A549 treated with CORT108297 at 1 μM for 4 hours (cell line): ENCODE measurements at places on chromosomes 3 and 15. TPM values are rescaled to one million over a fixed set of nuclear protein-coding genes. Genes with fewer than 3 reads are reported as not detected.

NR2C2 gene
- 11.2 to 20.6 TPM (median 17.0 TPM) in 5 replicates for total RNA-seq

PROS1 gene
- total RNA-seq = 8.0 to 11.2 TPM (median 8.5 TPM) in 5 replicates

FILIP1L gene
- total RNA-seq = 0.03 to 0.18 TPM (median 0.09 TPM) in 5 replicates

CASR gene
- total RNA-seq = not detected in 5 replicates

PLXNB1 gene
- 13.4 to 17.7 TPM (median 15.7 TPM) in 5 replicates for total RNA-seq

AP3B2 gene
- total RNA-seq = 0.57 to 0.94 TPM (median 0.74 TPM) in 5 replicates

SHC4 gene
- total RNA-seq = 0.83 to 1.5 TPM (median 0.89 TPM) in 5 replicates

KIAA1143 gene
- total RNA-seq = 11.1 to 15.6 TPM (median 14.7 TPM) in 5 replicates

IL17RD gene
- total RNA-seq = 0.47 to 1.3 TPM (median 1.0 TPM) in 5 replicates

HEG1 gene
- total RNA-seq = 4.5 to 7.5 TPM (median 6.7 TPM) in 5 replicates

IQCF2 gene
- total RNA-seq = not detected in 5 replicates

FGF7 gene
- not detected in 5 replicates for total RNA-seq

PPP2R3A gene
- total RNA-seq = 1.8 to 3.3 TPM (median 2.7 TPM) in 5 replicates

BTD gene
- 15.1 to 18.8 TPM (median 16.6 TPM) in 5 replicates for total RNA-seq

FBXW12 gene
- not detected in 5 replicates for total RNA-seq

DAZL gene
- total RNA-seq = not detected in 5 replicates

C3orf49 gene
- total RNA-seq = not detected in 5 replicates

LRRC34 gene
- total RNA-seq = not detected in 5 replicates

SPATA12 gene
- 0.32 to 0.53 TPM (median 0.47 TPM) in 5 replicates for total RNA-seq

KLHL40 gene
- total RNA-seq = not detected in 5 replicates

NAALADL2 gene
- 0.14 to 0.42 TPM (median 0.20 TPM) in 4 of 5 replicates, not detected in the other for total RNA-seq

THUMPD3 gene
- total RNA-seq = 46.7 to 70.2 TPM (median 53.7 TPM) in 5 replicates

SLC6A20 gene
- 0.05 to 0.09 TPM (median 0.07 TPM) in 4 of 5 replicates, not detected in the other for total RNA-seq

ZCWPW2 gene
- 0.11 TPM in 1 of 5 replicates, not detected in the others for total RNA-seq

GOLGA6L9 gene
- total RNA-seq = 2.0 to 3.2 TPM (median 2.5 TPM) in 5 replicates

ALCAM gene
- total RNA-seq = 50.4 to 78.8 TPM (median 69.3 TPM) in 5 replicates

FBXO40 gene
- total RNA-seq = not detected in 5 replicates

PARP6 gene
- 48.8 to 66.0 TPM (median 65.6 TPM) in 5 replicates for total RNA-seq

GOLGA8M gene
- total RNA-seq = not detected in 5 replicates

PDCD6IP gene
- 124 to 183 TPM (median 162 TPM) in 5 replicates for total RNA-seq

INSYN1 gene
- total RNA-seq = 1.3 to 1.8 TPM (median 1.5 TPM) in 5 replicates

RTP1 gene
- total RNA-seq = not detected in 5 replicates

LYZL4 gene
- total RNA-seq = not detected in 5 replicates

SERINC4 gene
- total RNA-seq = 0.05 to 0.12 TPM (median 0.06 TPM) in 4 of 5 replicates, not detected in the other

DBR1 gene
- total RNA-seq = 11.1 to 14.7 TPM (median 11.7 TPM) in 5 replicates

POLR2H gene
- 69.1 to 84.0 TPM (median 75.7 TPM) in 5 replicates for total RNA-seq

NEK10 gene
- 0.76 to 1.1 TPM (median 0.91 TPM) in 5 replicates for total RNA-seq

CCDC54 gene
- not detected in 5 replicates for total RNA-seq

CAPN3 gene
- 0.21 to 0.32 TPM (median 0.29 TPM) in 5 replicates for total RNA-seq

SPTSSB gene
- 0.07 TPM in 1 of 5 replicates, not detected in the others for total RNA-seq

ACSBG1 gene
- total RNA-seq = 0.15 to 0.39 TPM (median 0.16 TPM) in 5 replicates

AAGAB gene
- 65.9 to 81.3 TPM (median 68.6 TPM) in 5 replicates for total RNA-seq

SPTBN5 gene
- 0.17 to 0.27 TPM (median 0.24 TPM) in 5 replicates for total RNA-seq

CCR3 gene
- not detected in 5 replicates for total RNA-seq
